ENCODE measurements at places on chromosomes 5 and 9.

- DNase-seq, result no peak
Measured at GRCh38 chr5:87777877-87778276, 365.1 kb upstream of the CCNH start.

DNA sequence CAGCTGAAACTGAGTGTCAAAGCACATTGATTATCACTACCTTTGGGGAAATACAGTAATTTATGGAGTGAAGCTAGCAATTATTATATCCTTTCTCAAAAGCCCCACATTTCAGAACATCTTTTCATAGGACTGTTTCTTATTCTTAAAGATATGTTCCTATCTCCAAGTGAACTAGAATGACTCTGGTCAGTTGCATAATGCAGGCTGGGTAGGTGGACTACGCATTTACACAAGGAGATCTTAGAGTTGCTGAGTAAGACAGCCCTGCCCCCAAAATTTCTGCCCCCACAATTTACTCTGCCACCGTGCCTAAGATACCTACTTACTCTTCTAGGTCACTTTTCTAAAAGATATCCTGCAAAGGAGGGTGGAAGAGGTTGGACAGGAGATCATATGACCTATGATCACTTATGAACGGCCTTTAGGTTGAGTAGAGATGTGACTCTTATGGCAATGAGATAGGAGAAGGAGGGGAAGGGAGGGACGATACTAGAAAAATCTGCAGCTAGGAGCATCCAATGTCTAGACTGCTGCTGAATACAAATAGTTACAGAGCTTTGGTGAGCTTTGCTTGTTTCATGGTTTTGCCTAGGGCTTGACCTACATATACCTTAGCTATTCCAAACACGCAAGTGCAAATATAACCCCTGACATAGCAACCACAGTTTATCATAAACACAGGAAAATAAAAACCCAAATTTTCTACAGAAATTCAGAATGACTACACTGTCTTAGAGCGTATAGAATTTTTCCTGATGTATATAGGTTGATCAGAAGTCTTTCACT lies 121.7 kb downstream of the GLIS3 start:
- no peak for DNase-seq

DNA sequence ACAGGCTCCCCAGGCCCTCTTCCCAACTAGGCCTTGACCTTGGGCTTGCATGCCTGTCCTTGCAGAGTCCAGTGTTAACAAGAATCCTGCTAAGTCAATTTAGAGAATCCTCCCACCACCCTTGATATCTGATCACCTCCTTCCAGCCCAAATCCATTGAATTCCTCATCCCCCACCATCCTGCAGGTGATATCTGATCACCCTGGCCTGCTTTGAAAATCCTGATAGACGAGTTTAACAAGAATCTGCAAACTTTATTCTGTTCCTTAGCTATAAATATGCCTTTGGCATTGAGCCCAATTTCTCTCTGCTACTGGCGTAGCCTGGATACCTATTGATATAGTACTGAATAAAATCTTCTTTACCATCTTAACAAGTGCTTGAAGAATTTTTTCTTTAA lies 125.5 kb downstream of the DIRAS2 start:
- no peak for DNase-seq

- DNase-seq, result no peak
Measured at GRCh38 chr9:127537792-127538191, 74.3 kb upstream of the STXBP1 start.

GRCh38 chr5:9411142-9411541 lies 134.7 kb downstream of the SEMA5A start:
- no peak for DNase-seq

- DNase-seq, result no peak
Measured at GRCh38 chr9:129237164-129237611, 59.1 kb upstream of the IER5L start.

GRCh38 chr5:142736247-142736632 lies 33.9 kb upstream of the ARHGAP26 start:
- DNase-seq, result peak; percentile 15

GRCh38 chr5:164610374-164610773 lies 1105.0 kb downstream of the MAT2B start:
- no peak for DNase-seq

GRCh38 chr5:171537923-171538537 lies 118.6 kb downstream of the FGF18 start:
- DNase-seq, result no peak

All from NCI-H345 (cell line).